ENCODE measurements at places on chromosomes 4 and X.

DNA sequence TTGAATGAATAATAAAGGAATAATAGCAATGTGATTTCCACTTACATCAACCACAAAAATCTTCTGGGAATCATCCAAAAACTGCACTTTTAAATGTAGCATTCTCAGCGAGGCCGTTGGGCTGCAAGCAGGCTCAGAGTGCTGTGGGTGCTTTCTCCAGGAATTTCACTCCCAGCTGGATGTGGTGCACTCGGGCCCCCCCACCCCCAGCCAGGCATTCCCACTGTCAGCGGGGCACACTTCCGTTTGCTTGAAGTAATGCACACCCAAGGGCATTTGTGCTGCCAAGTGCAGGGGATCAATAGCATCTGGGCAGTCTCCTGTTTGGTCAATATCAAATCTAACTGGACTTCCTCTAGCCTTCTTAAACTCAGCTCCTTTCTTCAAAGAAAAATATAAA is at the start of gene FRMD7:
TSS of gene FRMD7 (minus strand) at position 278 of the 400 bp plus-strand sequence. CDS start at position 102, 176 bp downstream.
- DNase-seq = no peak

DNA sequence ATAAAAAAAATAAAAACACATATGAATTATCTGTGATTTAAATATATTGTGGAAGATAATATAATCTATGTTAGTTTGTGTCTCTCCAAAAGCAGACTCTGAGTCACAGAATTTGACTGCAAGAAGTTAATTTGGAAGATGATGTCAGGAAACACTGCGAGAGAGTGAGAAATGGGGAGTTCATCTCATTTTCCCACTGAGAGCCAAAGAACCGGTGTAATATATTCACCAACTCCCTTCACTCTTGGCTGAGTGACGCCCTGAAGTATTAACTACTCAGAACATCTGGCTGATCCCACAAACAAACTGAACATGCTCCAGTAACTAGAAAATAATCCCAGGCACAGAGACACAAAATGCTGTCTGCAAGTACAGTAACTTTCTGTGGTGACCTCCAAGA is 345.8 kb upstream of the SPANXN1 start:
- no peak for DNase-seq

- DNase-seq = no peak
Measured at GRCh38 chr4:51862781-51863180, 19.8 kb downstream of the DCUN1D4 start.

- no peak for DNase-seq
Measured at GRCh38 chrX:67587946-67588624, 44.3 kb downstream of the AR start.

GRCh38 chr4:120062663-120063195 is 3.9 kb downstream of the MAD2L1 start:
- no peak for DNase-seq

GRCh38 chr4:147790412-147790811 is 58.5 kb downstream of the ARHGAP10 start:
- no peak for DNase-seq

- no peak for DNase-seq
Measured at GRCh38 chr4:15010038-15010585, 7.8 kb downstream of the CPEB2 start.

DNA sequence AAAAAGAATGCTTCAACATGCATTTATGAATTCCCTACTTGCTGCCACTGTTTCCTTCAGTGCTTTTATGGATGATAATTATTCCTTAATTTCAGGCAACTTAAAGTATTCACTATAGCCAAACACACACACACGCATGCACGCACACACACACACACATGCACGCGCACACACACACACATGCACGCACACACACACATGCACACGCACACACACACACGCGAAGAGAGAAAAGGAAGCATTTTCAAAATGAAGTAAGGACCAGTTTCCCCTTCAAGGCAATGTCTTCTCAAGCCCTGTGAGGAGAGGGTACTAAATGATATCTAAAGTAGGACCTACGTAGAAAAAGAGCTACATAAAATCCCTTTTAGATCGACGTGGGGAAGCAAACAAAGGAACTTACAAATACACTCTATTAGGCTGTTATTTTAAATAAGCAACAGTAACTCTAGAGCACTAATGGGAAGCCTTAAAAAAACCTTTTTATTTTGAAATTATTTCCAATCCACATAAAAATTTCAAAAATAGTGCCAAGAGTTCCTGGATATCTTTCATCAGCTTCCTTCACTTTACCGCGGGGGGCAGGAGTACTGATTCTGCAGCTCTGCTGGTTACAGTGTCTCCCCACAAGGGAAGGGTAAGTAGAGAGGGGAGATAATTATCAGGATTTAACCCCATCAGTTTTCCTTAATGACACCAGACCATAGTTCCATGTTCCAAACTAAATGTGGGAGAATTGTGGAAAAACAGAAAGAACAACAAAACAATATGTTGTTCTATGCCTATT is 13.7 kb downstream of the IRF2 start:
- no peak for DNase-seq

DNA sequence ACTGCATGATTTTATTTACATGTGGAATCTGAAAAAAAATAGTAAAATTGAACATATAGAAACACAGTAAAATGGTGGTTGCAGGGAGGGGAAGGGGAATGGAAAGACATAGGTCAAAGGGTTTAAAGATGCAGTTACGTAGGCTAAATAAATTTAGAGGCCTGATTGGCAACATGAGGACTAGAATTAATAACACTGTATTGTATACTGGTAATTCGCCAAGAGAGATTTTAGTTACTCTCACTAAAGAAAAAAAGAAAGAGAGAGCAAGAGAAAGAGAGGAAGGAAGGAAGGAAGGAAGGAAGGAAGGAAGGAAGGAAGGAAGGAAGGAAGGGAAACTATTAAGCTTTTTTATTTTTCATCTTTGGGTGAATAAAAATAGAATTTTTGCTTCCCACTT is 488.1 kb downstream of the PCDH10 start:
- no peak for DNase-seq

DNA sequence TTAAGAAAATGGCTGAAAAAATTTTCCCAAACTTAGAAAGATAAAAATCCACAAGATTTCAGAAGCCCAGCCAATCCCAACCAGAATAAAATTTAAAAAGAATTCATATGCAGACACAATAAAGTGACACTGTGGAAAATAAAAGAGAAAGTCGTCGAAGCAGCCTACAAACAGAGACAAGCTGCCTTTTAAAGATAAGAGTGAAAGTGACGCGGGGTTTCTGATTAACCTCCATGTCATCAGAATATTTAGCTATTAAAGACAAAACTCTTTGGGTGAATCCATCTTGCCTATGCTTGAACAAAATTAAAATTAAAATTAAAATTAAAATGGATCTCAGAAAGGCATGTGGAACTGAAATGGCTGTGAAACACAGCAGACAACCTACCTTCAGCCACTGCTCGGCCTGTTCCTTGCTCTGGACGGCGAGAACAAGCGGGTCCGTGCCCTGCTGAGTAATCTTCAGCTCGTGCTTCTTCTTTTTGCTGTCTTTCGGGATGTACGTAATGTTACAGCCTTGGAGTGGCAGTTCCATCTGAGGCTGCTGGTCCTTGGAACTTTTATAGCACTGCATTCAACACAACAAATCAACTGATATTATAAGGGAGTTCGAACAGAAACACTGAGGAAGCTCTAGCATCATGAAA is 101.4 kb downstream of the AFAP1 start:
- no peak for DNase-seq

DNA sequence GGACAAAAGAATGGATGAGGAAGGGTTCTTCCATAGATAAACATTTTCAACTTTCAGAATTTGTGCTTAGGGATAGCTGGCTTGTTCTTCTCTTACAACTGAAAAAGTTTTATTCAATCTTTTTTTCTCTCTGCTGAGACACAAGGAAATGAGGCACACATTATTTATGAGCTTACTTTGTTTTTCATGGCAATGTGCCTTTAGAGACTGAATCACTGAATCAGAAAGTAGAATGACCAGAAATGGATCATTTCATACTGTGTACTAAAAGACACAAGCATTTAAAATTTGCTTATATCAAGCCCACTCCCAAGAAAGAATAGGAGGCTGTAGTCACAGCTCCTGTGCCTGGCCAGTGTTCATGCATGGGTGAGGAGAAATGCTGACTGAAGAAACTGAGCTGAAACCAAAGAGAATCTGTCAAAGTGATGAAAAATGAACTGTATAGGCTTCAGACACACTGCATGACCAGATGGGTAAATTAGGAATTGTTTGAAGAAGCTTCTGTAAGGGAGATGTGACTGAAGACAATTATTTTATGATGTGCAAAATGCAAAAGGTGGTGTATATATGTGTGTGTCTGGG is 413.8 kb downstream of the RAPGEF2 start:
- no peak for DNase-seq

DNA sequence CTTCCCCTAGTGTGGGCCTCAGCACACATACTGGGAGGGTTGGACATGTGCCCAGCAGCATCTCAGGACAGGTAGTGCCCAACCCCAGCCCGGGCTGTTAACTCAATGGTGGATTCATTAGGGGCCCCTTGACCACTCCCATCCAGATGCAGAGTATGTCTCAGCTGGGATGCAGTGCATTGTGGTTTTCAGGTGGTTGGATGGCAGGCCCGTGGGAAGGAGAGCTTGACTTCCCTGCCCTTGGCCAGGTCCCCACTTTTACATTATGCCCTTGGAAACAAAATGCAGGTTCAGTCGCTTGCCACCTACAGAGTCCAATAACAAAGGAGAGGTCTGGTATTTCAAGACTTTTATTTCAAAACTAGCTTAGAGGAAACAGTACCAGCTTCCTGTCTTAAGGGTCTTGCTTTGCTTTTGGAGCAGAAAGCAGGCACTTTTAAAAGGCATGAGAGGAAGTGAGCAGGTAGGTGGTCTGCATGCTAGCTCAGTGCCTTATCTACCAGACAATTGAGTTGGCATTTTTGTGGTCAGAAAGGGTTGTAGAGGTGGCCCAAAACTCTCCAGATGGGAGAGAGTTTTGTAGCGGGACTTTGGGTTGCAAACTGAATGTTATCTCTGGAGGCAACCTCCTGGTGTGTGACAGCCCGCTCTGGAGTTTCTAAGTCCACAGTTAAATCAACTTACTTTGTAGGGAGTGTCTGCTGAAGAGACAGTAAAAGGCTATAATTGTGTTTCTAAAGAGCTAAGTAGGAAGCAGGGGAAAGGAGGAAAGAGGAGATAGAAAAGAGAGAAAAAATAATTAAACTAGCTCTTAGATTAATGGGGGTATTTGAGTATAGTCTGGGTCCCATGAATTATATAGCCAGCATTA is 171.0 kb downstream of the GALNTL6 start:
- no peak for DNase-seq

DNA sequence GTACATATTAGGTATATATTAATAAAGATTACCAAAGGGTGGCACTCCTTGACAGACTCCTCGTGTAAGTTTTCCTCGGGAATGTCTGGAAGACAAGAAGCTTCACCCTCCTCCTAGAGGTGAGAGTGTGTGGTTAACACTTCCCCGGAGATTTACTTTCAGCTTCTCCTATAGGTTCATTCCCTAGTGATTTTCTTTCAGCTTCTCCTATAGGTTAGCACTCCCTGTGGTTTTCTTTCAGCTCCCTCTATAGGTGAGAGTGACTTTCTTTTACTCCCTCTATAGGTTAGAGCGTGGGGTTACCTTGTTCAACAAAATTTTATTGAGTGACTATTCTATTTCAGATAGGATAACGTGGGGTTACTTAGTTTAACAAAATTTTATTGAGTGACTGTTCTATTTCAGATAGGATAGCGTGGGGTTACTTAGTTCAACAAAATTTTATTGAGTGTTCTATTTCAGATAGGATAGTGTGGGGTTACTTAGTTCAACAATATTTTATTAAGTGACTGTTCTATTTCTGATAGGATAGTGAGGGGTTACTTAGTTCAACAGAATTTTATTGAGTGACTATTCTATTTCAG is 106.0 kb upstream of the PLAC1 start:
- DNase-seq = no peak

- no peak for DNase-seq
Measured at GRCh38 chrX:150533863-150534262, 34.6 kb upstream of the MTM1 start.

- DNase-seq = no peak
Measured at GRCh38 chr4:104589264-104589868, 94.7 kb upstream of the CXXC4 start.

DNA sequence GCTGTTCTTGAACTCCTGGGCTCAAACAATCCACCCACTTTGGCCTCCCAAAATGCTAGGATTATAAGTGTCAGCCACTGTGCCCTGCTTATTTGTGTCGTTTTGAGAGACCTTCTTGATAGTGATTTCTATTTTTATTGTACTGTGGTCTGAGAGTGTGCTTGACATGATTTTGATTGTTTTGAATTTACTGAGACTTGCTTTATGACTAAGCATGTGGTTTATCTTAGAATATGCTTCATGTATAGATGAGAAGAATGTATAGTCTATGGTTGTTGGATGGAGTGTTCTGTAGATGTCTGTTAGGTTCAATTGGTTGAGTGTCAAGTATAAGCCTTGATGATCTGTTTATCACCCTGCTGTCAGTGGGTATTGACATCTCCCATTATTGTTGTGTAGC is 789.3 kb downstream of the IL1RAPL1 start:
- no peak for DNase-seq

- no peak for DNase-seq
Measured at GRCh38 chr4:3077796-3078195, 3.3 kb downstream of the HTT start.

- no peak for DNase-seq
Measured at GRCh38 chrX:3807906-3808305, 94.5 kb upstream of the PRKX start.

GRCh38 chr4:3346146-3346545 is 53.3 kb downstream of the RGS12 start:
- no peak for DNase-seq

DNA sequence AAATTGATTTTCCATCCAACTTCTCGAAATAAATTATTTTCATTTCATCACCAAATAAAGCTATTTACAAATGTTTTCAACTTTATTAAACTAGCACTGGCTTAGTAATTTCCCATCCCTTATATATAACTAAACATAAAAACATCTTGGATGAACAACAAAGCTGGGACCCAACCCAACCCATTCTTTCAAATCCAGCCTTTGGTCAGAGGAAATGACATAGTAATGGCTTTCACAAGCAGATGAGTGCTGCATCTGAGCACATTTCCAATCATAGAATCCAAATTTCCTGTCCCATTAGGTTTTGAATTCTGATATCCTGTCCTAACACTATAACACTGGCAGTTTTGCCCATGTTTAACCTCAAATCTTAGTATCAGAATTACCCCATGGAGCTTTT is 7.9 kb upstream of the EMCN start:
- DNase-seq = no peak

DNA sequence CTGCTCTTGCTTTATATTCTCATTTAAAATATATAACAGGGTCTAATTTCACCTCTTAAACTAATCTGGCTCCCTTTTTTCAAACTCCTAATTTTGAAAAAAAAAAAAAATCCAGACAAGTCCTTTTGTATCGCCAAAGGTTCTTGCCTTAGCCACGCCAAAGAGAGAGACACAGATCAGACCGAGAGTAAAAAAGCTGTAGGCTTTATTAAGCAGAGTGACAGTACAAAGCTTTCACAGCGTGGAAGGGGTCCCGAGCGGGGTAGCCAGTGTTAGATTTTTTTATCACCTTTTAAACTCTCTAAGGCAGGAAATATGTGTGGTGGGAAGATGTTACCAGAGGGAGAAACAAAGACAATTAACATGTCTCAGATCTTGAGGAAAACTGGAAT is 54.1 kb downstream of the PAGE2 start:
- no peak for DNase-seq

GRCh38 chr4:109676886-109677285 is 26.4 kb downstream of the CASP6 start:
- DNase-seq = no peak
